ENCODE measurements at places on chromosomes 3 and 15.

DNA sequence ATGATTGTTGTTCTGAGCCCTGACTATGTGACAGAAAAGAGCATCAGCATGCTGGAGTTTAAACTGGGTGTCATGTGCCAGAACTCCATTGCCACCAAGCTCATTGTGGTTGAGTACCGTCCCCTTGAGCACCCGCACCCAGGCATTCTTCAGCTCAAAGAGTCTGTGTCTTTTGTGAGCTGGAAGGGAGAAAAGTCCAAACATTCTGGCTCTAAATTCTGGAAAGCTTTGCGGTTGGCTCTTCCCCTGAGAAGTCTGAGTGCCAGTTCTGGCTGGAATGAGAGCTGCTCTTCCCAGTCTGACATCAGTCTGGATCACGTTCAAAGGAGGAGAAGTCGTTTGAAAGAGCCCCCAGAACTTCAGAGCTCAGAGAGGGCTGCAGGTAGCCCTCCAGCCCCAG is 142.0 kb downstream of the IL1RAP start:
- DNase-seq = no peak

DNA sequence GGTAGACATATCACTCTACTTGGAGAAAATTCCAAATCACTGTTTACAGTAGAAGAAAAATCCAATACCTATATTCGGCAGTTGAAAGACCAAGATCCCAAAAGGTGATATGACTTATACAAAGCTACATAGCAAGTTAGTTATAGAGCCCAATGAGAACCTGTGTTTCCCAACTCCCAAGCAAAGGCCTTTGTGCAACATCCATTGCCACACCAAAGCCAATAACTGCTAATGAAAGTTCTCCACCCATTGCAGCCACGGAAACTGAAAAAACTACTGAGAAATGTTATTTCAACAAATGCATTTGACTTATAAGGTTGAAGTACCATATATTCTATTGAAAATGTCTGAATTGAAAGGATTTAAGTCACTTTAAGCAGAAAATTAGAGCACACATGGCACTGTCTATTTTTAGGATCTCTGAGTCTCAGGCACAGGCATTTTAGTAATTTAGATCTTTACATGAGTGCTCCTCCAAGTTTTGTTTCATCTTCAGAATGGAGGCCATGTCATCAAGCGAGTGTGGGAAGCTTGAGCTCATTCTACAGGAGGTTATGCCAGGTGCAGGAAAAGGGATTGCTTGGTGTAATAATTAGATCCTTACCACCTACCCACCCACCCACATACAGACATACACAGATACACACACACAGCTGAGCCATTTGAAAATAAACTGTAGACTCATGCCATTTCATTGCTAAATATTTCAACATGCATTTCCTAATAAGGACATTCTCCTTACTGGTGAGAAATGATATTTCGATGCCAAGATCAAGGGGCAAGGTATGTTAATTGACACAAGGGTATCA is 19.7 kb upstream of the ANO10 start:
- no peak for DNase-seq

DNA sequence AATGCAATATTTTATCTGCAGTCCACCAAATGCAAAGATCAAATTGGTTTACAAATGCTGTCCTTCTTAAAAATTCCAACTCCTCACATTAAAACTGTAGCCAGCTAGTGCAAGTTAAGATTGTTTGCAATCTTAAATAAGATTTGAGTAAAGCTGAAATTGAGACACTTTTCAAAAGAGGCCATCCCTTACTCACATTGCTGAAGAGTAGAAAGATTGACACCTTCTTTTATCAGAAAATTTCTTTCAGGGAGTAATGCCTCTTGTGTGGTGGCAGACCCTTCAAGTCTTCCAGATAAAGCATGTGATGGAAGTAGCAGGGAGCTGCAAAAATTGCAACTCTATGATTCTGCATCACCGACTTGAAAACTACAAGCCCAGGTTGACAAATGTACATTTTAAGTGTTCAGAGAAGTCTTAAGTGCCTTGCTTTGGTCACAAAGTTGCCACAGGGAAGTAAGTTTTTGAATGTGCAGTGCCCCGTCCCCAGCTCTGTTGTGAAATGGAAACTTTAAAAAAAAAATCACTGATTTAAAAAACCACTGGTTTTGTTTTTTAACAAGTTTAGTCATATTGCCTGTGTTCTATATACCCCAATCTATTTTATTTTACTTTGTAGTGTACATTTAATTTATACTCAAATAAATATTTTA is 12.6 kb downstream of the CD86 start:
- no peak for DNase-seq

DNA sequence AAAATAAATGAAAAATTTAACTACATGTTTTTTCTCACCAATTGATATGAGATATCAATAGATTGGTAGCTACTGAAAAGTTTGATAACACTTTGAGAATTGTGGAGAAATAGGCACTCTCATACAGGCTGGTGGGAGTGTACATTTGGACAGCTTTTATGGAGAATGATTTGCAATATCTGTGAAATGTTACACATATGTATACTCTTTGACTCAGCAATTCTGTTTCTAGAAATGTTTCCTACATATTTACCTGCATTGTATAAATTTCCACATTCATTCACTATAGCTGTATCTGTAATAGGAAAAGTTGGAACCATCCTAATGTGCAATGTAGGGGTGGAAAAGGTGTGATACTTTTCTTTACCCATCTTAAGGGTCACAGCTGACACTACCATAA is 1.9 kb upstream of the KIF23 start:
- DNase-seq = no peak

- no peak for DNase-seq
These were observed 549.5 kb downstream of the PYDC2 start for GRCh38 chr3:192010490-192010889.

- no peak for DNase-seq
These were observed 15.1 kb upstream of the BNIP2 start for GRCh38 chr15:59703979-59704796.

DNA sequence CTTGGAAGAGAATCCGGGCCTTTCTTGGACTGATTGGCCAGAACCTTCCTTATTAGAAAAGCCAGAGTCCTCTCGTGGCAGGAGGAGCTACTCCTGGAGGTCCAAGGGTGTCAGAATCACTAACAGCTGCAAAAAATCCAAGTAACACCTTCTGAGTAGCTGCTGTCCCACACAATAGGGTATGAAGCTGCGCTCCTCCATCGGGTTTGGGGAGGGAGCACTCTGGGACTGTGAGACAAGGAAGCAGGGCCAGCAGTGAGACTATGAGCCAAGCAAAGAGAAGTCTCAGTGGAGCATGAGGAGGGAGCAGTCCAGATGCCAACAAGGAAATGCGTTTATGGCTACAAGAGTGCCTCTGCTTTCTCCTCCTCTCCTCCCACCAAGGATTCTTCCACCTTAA is 21.7 kb downstream of the SEMA3G start:
- DNase-seq = no peak
